ENCODE measurements at places on chromosomes 11 and 22.

GRCh38 chr22:25942115-25942855, 200.3 kb downstream of the MYO18B start:
- peak; percentile 72 for DNase-seq

DNA sequence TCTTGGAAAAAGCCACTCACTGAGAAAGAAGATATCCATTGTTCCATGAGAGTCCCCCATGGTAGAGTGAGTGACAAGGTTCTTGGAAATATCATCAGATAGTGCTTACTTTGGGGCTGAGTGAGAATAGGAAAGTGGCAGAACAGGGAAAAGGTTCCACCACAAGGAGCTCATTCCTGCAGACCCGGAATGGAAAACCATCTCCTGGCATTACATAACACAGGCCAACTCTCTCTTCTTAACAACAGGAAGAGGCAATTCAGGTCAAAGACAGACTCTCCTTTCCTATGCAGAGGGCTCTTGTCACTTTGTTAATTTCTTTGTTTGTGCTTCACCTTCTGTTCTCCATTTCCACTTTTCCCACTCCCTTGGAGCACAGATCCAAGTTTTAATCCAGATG, 259.7 kb downstream of the KIRREL3 start:
- no peak for DNase-seq

DNA sequence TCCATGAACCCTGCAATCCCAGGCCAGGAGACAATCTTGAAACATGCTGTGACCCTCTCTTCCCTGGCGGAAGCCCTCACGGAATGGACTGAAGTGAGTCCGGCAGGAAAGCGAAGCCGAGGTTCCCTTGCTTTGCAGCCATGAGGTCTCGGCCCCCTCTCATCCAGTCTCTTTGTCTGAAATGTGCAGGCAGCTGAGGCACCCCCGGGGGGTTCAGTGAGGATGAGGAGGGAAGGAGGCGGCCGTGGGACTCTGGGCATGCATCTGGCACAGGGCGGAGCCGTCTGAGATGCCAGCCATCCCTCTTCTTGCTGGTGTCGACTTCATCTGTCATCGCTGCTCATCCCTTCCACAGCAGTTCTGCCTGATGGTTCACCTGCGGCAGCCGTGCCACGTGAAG, 1485.7 kb downstream of the BRD1 start:
- DNase-seq, result no peak

DNA sequence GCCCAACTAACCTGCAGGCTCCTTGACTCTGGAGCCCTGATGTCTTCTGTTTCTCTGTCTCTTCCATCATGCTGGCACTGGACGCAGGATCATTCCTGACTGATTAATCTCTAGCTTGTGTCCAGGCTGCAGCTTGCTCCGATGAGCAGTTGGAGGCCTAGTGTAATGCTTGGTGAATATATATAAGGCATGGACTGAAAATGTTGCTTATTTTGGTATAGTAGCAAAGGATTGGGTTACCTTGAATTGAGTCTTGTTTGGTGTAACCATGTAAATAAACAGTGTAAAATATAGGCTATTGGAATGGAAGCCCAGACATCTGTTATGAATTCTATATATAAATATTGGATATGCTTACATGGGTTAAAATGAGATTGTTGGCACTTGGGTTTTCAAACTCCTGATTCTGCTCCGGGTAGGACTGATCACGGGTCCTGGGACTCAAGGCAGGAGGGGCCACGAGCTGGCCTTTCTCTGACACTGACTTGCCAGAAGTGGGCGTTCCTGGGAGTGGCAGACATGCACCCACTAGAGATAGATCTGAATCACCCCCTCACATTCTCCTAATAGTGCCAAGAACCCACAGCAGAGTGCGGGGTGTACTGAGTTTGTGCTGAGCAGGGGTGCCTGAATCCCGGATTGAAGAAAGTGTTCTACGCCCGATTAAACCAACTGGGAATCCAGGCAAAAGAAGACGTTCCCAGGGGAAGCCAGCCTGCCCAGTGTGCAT, 25.8 kb downstream of the LRP5 start:
- no peak for DNase-seq
